SJSA1 (cell line): ENCODE measurements at places on chromosomes 2 and 18. TPM values are rescaled to one million over a fixed set of nuclear protein-coding genes. Genes with fewer than 3 reads are reported as not detected.

MRO gene
- total RNA-seq, result 0.03 TPM in 1 of 2 replicates, not detected in the other

GRCh38 chr18:10558243-10558966 lies 32.6 kb downstream of the NAPG start:
- no peak for DNase-seq

GRCh38 chr18:51442012-51442411 lies 244.5 kb upstream of the MEX3C start:
- no peak for DNase-seq

SH2D6 gene
- not detected in 2 replicates for total RNA-seq
